ENCODE measurements at places on chromosomes 16 and 17. TPM values are rescaled to one million over a fixed set of nuclear protein-coding genes. Genes with fewer than 3 reads are reported as not detected.

Gene CYBC1
- total RNA-seq: 75.1 TPM

Gene TBC1D3E
- total RNA-seq: not detected

GRCh38 chr17:37713624-37714023 is 31.2 kb downstream of the HNF1B start:
- no peak for DNase-seq

Gene ABCA5
- total RNA-seq: 15.9 TPM

Gene FZD2
- 15.9 TPM for total RNA-seq

GRCh38 chr16:70160821-70161220 is 12.8 kb upstream of the CLEC18C start:
- peak; percentile 66 for DNase-seq

DNA sequence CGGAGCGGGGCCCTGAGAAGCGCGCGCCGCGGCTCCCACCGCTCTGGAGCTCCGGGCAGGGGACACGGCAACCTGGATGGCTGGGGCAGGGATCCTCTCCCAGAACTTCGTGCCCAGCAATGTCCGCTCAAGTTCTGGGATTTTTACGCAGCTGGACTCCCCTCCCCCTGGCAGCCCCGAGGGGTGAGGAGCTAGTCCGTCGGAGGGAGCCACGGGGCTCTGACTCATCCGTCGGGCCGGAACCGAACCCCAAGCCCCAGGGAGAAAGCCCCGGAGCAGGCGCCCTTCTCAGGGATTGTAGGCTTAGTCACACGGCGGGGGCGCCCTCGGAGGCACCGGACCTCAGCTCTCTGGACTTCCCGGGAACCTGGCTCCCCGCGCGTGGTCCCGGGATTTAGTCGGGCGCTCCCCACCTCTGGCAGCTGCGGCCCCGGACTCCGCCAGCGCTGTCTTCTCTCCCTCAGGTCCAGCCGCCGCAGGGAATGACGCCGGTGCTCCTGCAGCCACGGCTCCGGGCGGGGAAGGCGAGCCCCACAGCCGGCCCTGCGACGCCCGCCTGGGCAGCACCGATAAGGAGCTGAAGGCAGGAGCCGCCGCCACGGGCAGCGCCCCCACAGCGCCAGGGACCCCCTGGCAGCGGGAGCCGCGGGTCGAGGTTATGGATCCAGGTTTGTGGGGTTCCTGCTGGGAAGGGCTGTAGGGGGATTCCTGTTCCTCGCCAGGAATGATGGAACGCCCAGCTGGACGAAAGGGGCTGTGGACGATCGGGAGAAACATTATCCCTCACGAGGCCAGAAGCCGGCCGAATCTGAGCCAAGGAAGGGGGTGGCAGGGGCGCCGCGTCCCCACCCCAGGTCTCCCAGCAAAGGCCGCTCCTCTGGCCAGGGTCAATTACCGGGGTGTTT is 830 bp downstream of the SPHK1 start:
- peak; percentile 99 for DNase-seq

DNA sequence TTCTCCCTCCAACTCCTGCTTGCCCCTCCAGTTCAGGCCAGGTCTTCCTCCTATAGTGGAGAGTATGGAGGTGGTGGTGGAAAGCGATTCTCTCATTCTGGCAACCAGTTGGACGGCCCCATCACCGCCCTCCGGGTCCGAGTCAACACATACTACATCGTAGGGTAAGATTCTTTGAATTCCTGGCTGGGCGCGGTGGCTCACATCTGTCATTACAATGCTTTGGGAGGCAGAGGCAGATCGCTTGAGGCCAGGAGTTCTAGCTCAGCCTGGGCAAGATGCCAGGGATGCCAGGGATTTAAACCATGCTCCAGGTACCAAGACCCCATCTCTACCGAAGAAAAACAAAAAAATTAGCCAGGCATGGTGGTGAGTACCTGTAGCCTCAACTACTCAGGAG is 1.4 kb downstream of the ZG16 start:
- no peak for DNase-seq

- DNase-seq: peak; percentile 32
Observed at GRCh38 chr17:71765437-71765836, 355.4 kb upstream of the SOX9 start.

- DNase-seq: no peak
Observed at GRCh38 chr17:17959520-17960361, 12.5 kb downstream of the TOM1L2 start.

- DNase-seq: peak; percentile 81
Observed at GRCh38 chr17:78651554-78651953, 74.4 kb upstream of the DNAH17 start.

Gene ZC3H18
- 10.6 TPM for total RNA-seq

- no peak for DNase-seq
Observed at GRCh38 chr17:80160536-80160935, 9.3 kb upstream of the CARD14 start.

Gene COX6A2
- total RNA-seq: not detected

Gene TLCD2
- 4.7 TPM for total RNA-seq

Gene TENT4B
- total RNA-seq: 10.1 TPM

GRCh38 chr17:71505200-71505599 is 615.6 kb upstream of the SOX9 start:
- DNase-seq: no peak

Gene WNK4
- under 0.01 TPM for total RNA-seq

GRCh38 chr16:69865701-69866100 is 85.4 kb upstream of the CLEC18A start:
- peak; percentile 91 for DNase-seq

Gene RAPGEFL1
- 1.4 TPM for total RNA-seq

Gene CTRB1
- total RNA-seq: not detected

DNA sequence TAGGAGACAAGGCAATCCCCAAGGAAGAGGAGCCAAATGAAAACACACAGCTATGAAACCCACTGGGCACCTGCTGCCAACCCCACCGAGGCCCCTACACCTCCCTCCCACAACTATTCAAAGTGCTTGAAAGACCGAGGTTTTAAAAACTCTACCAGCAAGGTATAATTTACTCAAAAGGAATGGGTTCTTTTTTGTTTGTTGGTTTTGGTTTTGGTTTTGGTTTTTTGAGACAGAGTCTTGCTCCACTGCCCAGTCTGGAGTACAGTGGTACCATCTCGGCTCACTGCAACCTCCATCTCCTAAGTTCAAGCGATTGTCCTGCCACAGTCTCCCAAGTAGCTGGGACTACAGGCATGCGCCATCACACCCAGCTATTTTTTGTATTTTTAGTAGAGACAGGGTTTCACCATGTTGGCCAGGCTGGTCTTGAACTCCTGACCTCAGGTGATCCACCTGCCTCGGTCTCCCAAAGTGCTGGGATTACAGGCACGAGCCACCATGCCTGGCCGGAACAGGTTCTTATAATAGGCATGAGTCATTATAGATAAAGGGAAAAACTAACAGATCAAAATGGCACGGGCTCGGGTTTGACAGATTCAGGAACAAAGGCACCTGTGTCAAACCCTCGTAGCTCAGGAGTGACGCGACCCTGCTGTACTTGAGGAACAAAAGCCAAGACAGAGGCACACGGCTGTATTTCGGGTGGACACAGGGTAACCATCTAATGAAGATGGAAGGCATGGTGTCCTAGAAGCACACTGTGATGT is 40.7 kb downstream of the COTL1 start:
- peak; percentile 50 for DNase-seq

DNA sequence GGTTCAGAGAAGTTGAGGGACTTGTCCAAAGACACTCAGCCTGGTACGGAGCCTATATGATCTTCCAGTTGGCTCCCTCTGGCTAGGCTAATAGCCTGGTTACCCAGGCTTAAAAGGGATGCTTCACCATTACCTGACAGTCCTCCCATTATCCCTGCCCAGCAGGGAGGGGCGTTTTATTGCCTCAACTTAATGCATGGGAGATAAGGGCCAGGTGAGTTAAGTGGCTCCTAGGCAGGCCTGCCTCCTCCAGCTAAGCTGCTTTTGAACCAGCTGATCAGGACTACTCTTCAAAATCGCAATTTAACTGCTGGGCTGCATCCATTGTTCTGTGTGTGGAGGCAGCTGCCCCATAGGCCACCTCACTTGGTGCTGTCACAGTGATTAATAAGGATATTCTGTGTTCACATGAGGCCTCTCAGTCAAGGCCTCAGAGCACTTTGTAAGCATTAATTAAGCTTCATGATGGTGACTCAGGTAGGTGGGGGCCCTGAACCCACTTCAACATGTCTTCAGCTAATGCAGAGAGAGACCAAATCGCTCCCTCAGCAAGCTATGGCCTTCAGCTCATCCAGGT is 27.9 kb downstream of the SMPD3 start:
- no peak for DNase-seq

DNA sequence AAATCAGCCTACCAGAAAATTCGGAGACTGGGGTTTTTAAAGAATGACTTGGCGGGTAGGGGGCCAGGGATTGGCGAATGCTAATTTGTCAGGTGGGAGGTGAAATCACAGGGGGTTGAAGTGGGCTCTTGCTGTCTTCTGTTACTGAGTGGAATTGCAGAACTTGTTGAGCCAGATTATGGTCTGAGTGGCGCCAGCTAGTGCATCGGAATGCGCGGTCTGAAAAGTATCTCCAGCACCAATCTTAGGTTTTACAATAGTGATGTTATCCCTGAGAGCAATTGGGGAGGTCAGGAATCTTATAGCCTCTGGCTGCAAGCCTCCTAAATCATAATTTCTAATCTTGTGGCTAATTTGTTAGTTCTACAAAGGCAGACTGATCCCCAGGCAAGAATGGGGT is 762 bp upstream of the RBL2 start:
- DNase-seq: no peak

DNA sequence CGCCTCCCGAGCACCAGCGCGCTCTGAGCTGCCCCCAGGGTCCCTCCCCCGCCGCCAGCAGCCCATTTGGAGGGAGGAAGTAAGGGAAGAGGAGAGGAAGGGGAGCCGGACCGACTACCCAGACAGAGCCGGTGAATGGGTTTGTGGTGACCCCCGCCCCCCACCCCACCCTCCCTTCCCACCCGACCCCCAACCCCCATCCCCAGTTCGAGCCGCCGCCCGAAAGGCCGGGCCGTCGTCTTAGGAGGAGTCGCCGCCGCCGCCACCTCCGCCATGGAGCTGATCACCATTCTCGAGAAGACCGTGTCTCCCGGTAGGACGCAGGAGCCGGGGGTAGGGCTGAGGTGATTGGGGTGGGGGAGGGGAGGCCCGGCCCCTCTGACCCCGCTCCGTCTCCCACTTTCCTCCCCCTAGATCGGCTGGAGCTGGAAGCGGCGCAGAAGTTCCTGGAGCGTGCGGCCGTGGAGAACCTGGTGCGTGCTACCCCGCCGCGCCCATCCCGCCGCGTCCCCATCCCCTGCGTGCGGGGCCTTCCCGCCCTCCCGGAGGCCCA is 329 bp downstream of the KPNB1 start:
- peak; percentile 80 for DNase-seq

Gene C16orf54
- total RNA-seq: 0.72 TPM

Gene HBQ1
- total RNA-seq: not detected

GRCh38 chr16:86029131-86029741 is 130.3 kb downstream of the IRF8 start:
- DNase-seq: peak; percentile 67

Gene NKIRAS2
- total RNA-seq: 38.0 TPM

DNA sequence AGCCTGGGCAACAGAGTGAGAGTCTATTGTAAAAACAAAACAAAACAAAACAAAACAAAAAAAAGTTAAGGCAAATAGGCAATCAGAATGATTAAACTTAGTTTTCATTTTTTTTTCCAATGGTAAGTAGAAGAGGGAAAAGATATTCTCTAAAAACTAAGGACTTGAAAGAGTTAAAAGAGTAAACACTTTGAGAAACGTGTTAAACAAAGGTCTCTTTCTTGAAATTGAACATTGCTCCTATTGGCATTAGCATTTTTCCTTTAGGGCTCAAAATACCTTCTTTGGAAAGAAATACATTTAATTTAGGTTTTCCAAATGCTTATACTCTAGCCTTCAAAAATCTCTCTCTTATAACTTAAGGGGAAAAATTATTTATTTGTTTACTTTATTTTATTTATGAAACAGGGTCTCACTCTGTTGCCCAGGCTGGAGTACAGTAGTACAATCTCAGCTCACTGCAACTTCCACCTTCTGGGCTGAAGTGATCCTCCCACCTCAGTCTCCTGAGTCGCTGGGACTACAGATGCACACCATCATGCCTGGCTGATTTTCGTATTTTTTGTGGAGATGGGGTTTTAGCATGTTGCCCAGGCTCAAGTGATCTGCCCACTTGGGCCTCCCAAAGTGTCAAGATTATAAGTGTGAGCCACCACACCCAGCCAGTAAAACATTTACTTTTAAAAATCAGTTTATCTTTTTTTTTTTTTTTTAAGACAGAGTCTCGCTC is 44.7 kb upstream of the VPS4A start:
- no peak for DNase-seq

DNA sequence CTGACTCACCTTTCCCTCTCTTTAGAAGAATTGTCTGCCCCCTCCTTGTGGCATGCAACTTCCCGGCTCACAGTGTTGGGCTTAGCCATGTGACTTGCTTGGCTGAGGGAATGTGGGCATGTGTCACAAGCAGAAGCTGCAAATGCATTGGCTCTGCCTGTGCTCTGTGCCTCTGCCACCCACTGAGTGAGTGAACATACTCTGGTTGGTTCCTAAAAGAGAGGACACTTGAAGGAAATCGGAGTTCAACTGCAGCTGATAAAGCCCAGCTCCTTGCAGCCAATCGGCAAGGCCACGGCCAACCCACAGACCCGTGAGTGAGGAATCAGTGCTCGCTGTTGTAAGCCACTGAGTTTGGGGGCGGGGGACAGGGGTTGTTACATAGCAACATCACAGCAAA is 10.9 kb upstream of the GINS2 start:
- peak; percentile 94 for DNase-seq

DNA sequence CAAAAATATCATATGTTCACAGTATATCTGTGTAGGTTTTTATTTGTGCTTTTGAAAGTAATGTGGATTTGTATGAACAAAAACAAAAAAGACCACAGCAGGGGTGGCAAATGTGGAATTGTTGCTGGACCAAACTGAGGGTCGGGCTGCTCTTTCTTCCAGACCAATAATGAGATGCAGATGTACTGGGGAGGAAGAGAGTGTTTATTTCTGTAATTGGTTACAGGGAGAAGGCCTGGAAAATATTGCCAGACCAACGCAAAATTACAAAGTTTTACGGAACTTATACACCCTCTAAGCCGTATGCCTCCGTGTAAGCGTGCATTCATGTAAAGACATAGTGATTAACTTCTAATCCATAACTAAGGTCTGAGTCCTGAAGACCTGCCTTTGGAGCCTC is 353.9 kb upstream of the C16orf82 start:
- DNase-seq: no peak

DNA sequence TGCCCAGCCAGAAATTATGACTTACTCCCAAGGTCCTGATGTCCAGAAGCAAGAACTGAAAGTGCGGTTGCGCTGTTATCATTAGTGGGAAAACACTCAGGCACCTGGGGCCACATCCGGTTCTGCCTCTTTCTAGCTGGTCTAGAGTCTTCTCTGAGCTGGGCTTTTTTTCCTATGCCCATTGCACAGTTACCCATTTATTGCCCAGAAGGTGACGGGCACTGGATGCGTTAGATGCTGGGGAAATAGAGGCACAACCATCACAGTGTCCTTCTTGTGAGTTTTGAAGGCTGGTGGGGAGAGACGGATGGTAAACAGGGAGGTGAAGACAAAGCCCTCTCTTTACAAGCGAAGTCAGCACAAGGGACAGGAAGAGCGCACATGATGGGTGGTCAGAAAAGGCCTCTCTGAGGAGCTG is 37.7 kb downstream of the PLCG2 start:
- DNase-seq: no peak

DNA sequence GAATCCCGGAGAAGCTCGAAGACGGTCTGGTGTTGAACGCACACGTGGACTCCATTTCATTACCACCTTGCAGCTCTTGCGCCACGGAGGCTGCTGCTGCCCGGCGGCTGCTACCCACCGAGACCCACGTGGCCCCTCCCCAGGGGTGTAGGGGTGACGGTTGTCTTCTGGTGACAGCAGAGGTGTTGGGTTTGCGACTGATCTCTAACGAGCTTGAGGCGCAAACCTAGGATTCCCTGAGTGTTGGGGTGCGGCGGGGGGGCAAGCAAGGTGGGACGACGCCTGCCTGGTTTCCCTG is 1.7 kb upstream of the CBX4 start:
- peak; percentile 85 for DNase-seq

Measured in osteoblast (primary cell).